ENCODE measurements at places on chromosomes 1 and 21.

DNA sequence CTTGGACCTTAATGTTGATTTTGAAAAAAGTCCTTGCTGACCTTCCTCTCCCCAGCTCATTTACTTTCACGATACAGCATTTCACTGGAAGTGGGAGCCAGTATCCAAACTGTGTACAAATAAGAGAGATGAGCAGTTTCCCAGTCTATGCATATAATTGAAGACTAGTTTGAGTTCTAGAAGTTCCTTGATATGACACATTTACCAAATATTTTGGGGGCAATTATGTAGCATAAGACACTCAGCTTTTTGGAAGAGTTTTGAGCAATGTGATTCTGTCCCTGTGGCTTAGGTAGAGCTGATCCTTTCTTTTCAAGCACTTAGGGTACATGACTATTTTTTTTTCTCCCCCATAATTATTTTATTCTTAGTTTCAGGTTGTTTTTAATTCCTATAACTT lies 26.4 kb downstream of the GIPC2 start:
- DNase-seq, result no peak

DNA sequence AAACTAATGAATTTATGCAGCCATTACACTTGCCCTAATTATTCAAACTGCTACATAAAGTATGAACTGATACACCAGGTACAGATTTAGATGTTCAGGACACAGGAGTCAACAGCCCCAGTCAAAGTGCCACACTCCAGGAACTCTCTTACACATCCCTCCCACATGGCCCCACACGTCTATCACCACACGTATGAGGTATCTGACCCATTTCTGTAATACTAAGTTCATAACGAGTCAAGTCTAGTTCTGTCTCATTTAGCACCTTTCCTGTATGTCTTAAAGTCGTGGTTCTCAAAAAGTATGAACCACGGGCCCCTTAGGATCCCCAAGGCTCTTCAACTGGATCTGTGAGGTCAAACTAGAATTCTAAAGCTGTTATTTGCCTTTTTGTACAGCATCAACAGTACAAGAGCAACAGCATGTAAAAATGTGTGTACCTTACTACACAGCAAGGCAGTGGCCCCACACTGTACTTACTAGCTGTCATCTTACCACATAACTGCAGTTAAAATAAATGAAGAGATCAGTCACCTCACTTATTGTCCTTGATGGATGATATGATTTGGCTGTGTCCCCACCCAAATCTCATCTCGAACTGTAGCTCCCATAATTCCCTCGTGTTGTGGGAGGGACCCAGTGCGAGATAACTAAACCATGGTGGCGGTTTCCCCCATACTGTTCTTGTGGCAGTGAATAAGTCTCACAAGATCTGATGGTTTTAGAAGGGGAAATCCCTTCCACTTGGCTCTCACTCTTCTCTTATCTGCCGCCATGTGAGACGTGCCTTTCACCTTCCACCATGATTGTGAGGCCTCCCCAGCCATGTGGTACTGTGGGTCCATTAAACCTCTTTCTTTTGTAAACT lies 42.6 kb downstream of the SIPA1L2 start:
- no peak for DNase-seq

GRCh38 chr1:203171341-203172183 lies 4.1 kb downstream of the MYBPH start:
- DNase-seq, result no peak

GRCh38 chr1:75129983-75130789 lies 4.0 kb upstream of the LHX8 start:
- no peak for DNase-seq

GRCh38 chr1:109832945-109833344 lies 69.2 kb upstream of the EPS8L3 start:
- DNase-seq, result no peak

DNA sequence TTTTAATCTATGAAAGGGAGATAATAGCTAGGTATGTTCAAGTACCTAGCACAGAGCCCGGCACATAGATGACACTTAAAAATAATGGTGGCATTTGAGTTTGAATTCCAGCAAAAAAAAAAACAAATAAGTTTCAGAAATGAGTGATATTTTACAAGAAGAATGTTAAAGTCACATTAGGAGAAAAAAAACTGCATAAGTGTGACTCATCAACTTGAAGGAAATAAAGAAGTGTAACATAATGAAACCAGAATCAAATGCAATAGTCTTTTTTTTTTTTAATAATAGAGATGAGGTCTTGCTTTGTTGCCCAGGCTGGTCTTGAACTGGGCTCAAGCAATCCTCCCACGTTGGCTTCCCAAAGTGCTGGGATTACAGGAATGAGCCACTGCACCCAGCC lies 17.1 kb downstream of the DNASE2B start:
- DNase-seq, result no peak

DNA sequence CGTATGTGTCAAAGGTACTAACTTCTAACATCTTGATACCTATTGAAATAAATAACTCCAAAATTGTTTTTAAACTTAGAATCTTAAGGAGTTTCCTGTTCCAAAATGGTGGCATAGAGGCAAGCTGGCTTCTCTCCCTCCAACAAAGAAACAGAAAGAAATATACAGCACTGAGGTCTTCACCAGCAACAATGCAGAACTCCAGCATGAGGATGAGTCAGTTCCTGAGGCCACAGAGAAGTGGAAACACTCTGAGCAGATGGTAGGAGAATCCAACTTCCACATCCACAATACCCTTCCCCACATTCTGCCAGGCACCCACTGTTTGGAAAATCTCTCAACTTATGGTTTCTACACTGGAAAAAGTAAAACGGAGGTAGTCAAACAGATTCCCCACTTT lies 12.2 kb upstream of the PPIH start:
- DNase-seq, result no peak

- no peak for DNase-seq
Measured at GRCh38 chr1:190479050-190479397, 1.4 kb upstream of the BRINP3 start.

- no peak for DNase-seq
Measured at GRCh38 chr1:51956528-51957509, 33.7 kb downstream of the RAB3B start.

DNA sequence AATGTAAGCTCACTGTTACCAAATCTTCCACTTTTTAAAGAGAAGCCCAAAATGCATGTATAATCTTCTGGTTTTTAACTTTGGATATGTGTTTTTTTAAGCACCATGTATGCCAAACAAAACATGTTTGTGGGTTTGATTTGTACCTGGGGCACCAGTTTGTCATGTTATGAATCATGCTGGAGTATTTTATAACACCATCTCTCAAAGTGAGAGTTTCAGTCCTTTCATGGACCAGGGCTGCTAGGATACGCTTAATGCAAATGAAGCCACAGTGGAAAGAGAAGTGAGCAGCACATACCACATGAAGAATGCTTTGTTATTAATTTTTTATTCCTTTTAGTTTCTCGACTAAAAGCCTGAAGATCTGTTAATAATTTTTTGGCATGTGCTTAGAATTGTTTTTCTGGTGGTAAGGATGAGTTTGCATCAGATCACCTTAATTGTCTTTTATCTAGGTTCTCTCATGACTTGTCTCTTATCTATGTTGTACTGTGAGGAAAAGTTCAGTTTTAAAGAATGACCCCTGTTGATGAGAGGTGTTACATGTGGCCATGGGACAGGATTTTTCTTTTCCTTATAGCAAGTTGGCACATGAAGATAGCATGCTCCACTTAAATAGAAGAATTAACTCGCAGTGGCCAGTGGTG lies 2.0 kb upstream of the RABGAP1L start:
- DNase-seq, result no peak

DNA sequence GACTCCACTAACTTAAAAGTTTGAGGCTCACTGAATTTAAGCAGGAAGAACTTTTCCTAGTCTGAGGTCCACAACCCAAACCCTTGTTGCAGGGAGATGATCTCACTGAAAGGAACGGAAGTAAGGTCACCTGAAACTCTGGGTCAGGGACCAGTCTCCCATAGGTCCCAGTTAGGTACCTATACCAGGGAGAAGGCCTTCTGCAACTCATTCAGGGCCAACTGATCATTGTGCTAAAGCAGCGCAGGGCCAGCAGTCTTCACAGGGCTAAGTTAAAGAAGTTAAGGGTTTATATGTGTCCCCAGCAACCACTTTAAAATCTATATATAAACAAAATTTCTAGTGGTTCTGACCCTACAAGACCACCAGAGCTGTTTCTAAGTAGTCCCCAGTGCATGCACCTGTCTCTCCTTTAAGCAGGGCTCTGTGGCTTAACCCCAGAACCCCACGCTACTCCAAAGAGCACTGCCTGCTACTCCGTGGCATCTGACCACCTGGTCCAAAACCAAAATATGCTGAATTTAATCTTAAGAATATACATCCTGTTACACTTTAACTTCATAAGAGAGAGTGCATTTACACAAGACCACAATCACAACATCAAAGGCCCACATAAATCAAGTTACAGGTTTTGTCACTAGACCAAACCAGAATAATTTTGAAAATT lies 2.8 kb downstream of the SRSF10 start:
- no peak for DNase-seq

GRCh38 chr1:160414881-160415280 lies 14.5 kb downstream of the VANGL2 start:
- no peak for DNase-seq

DNA sequence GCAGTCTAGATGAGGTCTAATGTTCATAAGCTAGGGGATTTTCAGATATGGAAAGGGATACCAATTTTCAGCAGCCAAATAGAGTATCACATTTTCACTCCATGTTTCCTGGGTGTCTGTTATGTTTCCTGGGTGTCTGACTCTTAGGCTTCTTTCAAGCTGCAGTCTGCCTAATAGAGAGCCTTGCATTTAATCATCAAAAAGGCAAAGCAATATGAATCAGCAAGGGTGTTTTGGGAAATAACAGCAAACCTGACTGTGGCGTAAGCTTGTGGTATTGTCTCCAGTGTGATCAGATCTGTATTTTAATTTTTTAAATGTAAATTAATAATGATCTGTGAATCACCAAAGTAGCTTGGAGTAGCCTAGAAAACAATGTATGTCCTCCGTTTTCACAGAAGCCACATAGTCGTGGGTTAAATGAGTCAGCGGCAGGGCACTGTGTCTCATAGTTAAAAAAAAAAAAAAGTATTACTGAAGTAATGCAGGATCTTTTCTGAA lies 10.4 kb downstream of the LGALS8 start:
- no peak for DNase-seq

DNA sequence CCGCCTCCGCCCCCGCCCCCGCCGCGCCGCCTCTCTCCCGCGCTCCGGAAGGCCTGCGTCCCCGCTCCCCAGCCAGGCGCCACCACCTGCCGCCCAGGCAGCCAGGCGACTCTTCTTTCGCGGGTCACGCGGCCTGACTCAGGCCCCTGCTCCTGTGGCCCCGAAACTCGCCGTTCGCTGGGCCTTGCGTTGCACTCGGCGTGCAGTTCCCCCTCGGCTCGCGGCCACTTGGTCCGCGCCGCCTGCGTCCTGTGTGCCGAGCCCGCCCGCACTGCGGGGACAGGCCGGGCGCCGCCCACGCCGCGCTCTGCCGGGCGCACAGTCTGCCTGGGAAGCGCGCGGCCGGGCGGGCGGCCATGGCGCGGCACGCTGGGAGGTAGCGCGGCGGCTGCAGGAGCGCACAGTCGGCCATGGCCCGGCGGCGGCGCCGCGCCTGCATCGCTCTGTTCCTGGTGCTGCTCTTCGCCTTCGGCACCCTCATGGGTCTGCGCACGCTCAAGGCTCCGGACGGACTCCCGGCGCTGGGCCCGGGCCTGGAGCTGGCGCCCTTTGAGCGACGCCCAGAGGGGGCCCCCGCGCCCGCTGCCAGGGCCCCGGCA lies at the start of gene MANEAL:
Gene MANEAL (plus strand): TSS at position 75 of the 599 bp plus-strand sequence. CDS start 336 bp downstream, at position 411.
- DNase-seq, result peak; percentile 71

DNA sequence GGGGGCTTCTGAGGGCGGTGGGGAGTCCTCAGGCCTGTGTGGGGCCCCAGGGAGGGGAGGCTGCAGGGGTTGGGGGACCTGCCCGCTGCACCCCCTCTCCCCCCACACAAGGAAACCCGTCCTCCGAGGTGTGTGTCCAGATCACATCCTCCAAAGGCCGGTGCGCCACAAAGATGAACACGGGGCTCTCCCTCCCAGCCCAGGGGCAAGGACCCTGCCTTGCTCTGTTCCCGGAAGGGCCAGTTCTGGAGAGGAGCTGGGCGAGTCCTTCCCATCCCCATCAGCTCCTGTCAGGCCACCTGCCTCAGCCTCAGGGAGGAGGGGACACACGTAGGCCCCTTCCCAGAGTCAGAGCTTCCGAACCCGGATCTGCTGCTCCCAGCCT lies 2.5 kb upstream of the TTLL10 start:
- DNase-seq, result no peak

DNA sequence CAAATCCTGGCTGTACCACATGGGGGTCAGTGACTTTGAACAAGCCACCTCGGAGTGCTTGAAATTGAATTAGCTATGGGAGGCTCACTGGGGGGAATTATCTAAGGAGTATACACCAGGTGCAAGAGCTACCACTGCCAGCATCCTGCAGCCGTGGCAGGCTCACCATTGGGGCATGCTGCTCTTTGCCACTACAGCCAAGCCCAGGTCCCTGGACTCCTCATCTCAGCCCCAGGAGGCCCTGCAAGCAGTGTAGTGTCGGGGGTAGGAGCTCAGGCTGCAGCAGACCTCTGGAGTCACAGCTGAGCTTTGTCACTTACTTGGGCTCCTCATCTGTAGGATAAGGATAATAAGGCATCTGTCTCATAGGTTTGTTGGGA lies 35.3 kb downstream of the ACOT11 start:
- no peak for DNase-seq

GRCh38 chr1:56289260-56289659 lies 290.1 kb downstream of the PLPP3 start:
- no peak for DNase-seq

GRCh38 chr21:31908106-31909031 lies 35.5 kb downstream of the HUNK start:
- DNase-seq, result no peak

- no peak for DNase-seq
Measured at GRCh38 chr1:117215733-117216462, 5.2 kb upstream of the VTCN1 start.

DNA sequence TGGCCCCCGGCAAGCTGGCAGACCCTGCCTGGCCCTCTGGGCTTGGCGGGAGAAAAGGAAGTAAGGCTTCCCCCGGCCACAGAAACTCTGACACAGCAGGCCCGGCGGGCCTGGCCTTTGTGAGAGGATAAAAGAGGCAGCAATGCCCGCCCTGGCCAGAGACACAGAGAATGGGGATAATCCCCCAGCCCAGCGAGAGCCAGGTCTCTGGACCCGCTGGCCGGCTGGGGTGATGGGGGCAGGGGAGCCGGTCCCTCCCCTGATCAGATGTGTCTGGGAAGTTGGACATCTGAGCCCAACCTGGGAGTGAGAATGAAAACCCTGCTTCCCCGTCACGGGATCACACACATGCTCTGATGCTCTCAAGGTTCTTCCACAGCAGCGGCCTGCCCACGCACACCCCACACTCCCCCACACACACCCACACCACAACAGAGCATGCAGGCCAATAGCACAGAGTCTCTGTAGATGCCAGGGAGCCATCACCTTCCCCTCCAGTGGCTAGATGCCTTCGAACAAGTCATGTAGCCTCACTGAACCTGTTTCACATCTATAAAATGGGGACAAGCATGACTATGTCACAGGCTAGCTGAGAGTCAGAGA lies 4.2 kb downstream of the RSPO1 start:
- DNase-seq, result peak; percentile 75

DNA sequence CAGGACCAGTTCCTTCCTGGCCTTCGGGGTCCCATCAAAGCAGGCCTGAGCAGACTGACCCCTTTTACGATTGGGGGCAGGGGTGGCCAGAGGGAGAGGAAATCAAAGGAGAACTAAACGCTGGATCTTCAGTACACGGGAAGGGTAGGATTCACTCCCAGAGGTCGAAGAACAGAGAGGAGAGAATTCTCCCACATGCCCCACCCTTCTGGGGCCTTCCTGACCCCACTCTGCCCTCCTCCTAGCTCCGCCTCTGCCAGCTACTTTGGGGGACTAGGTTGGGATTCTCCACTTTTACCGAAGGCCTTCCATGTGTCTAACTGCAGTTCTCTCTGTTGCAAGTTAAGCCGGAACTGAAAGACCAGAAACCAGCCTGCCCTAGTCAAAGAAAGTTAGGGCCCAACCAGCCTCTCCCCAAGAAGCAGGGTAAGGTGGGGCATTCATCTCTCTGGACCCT lies 654 bp upstream of the ARHGEF2 start:
- no peak for DNase-seq
